Activated CD4-positive, alpha-beta T cell treated with anti-CD3 and anti-CD28 coated beads, Interleukin-10, Interleukin-2, amounts not matched to agents 100 ng/mL and 50 ng/mL, durations not matched to agents 16 hours and 8 hours (primary cell): ENCODE measurements at places on chromosomes 3 and 15.

- DNase-seq = no peak
Measured at GRCh38 chr3:134274571-134274970, 23.9 kb upstream of the RYK start.

- DNase-seq = no peak
Measured at GRCh38 chr15:91887321-91887720, 33.8 kb downstream of the SLCO3A1 start.

- no peak for DNase-seq
Measured at GRCh38 chr3:159607856-159608255, 380.8 kb upstream of the IL12A start.

DNA sequence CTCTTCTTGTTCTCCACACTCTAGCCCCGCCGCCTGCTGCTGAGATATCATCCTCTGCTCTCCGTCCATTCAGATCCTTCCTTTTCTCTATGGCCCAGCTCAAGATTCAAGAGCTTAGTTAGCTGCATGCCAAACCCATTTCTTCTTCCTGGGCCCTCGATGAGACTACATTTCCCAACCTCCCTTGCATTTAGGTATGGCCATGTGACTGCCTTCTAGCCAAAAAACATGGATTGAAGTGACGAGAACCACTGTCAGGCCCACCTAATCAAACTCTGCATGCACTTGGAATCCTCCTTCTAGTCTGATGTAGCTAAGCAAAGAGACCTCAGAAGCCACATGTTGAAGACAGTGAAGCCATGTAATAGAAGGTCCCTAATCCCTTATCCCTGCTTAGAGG lies 308.2 kb downstream of the VPS13C start:
- DNase-seq = no peak

- peak; percentile 31 for DNase-seq
Measured at GRCh38 chr15:69478259-69478781, 25.7 kb downstream of the RPLP1 start.

GRCh38 chr15:67792250-67792942 lies 32.9 kb upstream of the SKOR1 start:
- DNase-seq = no peak
